Mesangial cell (primary cell): ENCODE measurements at places on chromosomes 6 and 20. TPM values are rescaled to one million over a fixed set of nuclear protein-coding genes. Genes with fewer than 3 reads are reported as not detected.

RAD21L1 gene
- total RNA-seq = not detected in 2 replicates

AGER gene
- total RNA-seq = 2.1 and 3.4 TPM in 2 replicates

GRIK2 gene
- total RNA-seq = 1.0 and 1.1 TPM in 2 replicates

VSTM2L gene
- total RNA-seq = 2.0 and 5.5 TPM in 2 replicates

POM121L2 gene
- total RNA-seq = not detected in 2 replicates

RWDD1 gene
- 13.2 and 13.7 TPM in 2 replicates for total RNA-seq

CST2 gene
- 1.5 and 17.5 TPM in 2 replicates for total RNA-seq

ECHDC1 gene
- total RNA-seq = 34.5 and 46.0 TPM in 2 replicates

MYL9 gene
- total RNA-seq = 170 and 199 TPM in 2 replicates

IYD gene
- total RNA-seq = not detected in 2 replicates

HNF4A gene
- not detected in 2 replicates for total RNA-seq

CCN6 gene
- 0.33 TPM in 1 of 2 replicates, not detected in the other for total RNA-seq

HLA-DQA1 gene
- not detected in 2 replicates for total RNA-seq

CDH4 gene
- 12.4 and 13.7 TPM in 2 replicates for total RNA-seq

SYS1 gene
- 53.3 and 63.6 TPM in 2 replicates for total RNA-seq

TRIM38 gene
- total RNA-seq = 2.4 and 7.4 TPM in 2 replicates

PXDC1 gene
- total RNA-seq = 67.0 and 106 TPM in 2 replicates

TINAG gene
- total RNA-seq = 0.16 and 4.6 TPM in 2 replicates

PMEPA1 gene
- 74.0 and 109 TPM in 2 replicates for total RNA-seq

TSPO2 gene
- total RNA-seq = 0.51 TPM in 1 of 2 replicates, not detected in the other

C20orf202 gene
- 0.13 TPM in 1 of 2 replicates, not detected in the other for total RNA-seq

PRSS16 gene
- 2.0 and 4.1 TPM in 2 replicates for total RNA-seq

HFE gene
- 3.7 and 12.9 TPM in 2 replicates for total RNA-seq

RAMACL gene
- 0.49 and 0.51 TPM in 2 replicates for total RNA-seq

ANKRD66 gene
- total RNA-seq = not detected in 2 replicates

SLC32A1 gene
- total RNA-seq = not detected in 2 replicates

TNFRSF21 gene
- 16.0 and 35.2 TPM in 2 replicates for total RNA-seq

XKR7 gene
- total RNA-seq = not detected in 2 replicates

PKIB gene
- 15.2 and 18.0 TPM in 2 replicates for total RNA-seq

FAM162B gene
- not detected in 2 replicates for total RNA-seq

KCNK16 gene
- not detected in 2 replicates for total RNA-seq

SYCP2 gene
- total RNA-seq = 0.13 and 0.16 TPM in 2 replicates

PAK5 gene
- not detected in 2 replicates for total RNA-seq

SSTR4 gene
- total RNA-seq = not detected in 2 replicates

PPP1R18 gene
- 60.1 and 75.4 TPM in 2 replicates for total RNA-seq

WTAP gene
- total RNA-seq = 40.3 and 46.0 TPM in 2 replicates

CARMIL1 gene
- 13.2 and 25.7 TPM in 2 replicates for total RNA-seq

OR2H1 gene
- not detected in 2 replicates for total RNA-seq

ACTL10 gene
- 0.98 and 1.5 TPM in 2 replicates for total RNA-seq

LY86 gene
- total RNA-seq = not detected in 2 replicates

SLPI gene
- total RNA-seq = 0.49 and 4.7 TPM in 2 replicates

NDRG3 gene
- total RNA-seq = 15.8 and 20.3 TPM in 2 replicates

PGC gene
- not detected in 2 replicates for total RNA-seq

HLA-DQA2 gene
- total RNA-seq = not detected in 2 replicates

SLC22A7 gene
- not detected in 2 replicates for total RNA-seq

PRL gene
- total RNA-seq = not detected in 2 replicates

ATRN gene
- total RNA-seq = 18.4 and 36.9 TPM in 2 replicates

PLCB4 gene
- 12.1 and 34.4 TPM in 2 replicates for total RNA-seq

TJAP1 gene
- 15.3 and 20.3 TPM in 2 replicates for total RNA-seq

CFAP61 gene
- 0.25 TPM in 1 of 2 replicates, not detected in the other for total RNA-seq

ASIP gene
- total RNA-seq = not detected in 2 replicates

GLP1R gene
- total RNA-seq = not detected in 2 replicates

HSPA12B gene
- total RNA-seq = 0.13 TPM in 1 of 2 replicates, not detected in the other

ID1 gene
- total RNA-seq = 109 and 187 TPM in 2 replicates

HLA-DRB5 gene
- not detected in 2 replicates for total RNA-seq

WFDC10B gene
- not detected in 2 replicates for total RNA-seq
